Breast epithelium (tissue), 4 donors: ENCODE measurements at places on chromosomes 7 and 10. TPM values are rescaled to one million over a fixed set of nuclear protein-coding genes. Genes with fewer than 3 reads are reported as not detected.

- no peaks in the 10 kb centered on the region for H3K4me1 ChIP-seq
- H3K36me3 ChIP-seq, result no peaks in the 10 kb centered on the region
- peak; percentile 70 for DNase-seq
- peak overlapping the region; percentile 87 for H3K27ac ChIP-seq
- H3K4me3 ChIP-seq, result no peak overlapping the region
These were observed 29.7 kb downstream of the STN1 start for GRCh38 chr10:103888113-103888841.

GRCh38 chr7:155313096-155313495 is 15.4 kb downstream of the INSIG1 start:
- H3K4me1 ChIP-seq, result no peaks in the 10 kb centered on the region
- DNase-seq, result no peak
- H3K27me3 ChIP-seq, result no peaks in the 10 kb centered on the region
- H3K36me3 ChIP-seq, result no peaks in the 10 kb centered on the region

CTNNA3 gene
- total RNA-seq, result 0.33 TPM

DNA sequence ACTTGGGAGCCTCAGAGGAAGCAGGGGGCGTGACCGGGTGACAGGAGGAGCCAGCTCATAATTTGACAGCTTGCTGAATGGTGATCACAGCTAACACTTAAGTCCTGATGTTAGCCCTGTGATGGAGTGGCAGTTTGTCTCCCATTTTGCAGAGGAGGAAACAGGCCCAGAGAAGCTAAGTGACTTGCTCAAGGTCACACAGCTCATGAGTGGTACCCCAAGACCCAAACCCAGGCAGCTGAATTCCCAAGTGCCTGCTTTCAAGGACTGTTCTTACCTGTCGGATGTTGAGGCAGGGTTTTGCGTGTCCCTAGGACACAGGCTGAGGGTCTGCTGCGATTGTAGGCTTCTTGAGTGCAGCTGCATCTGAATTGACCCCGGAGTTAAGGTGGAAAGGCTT is 51.7 kb downstream of the PALD1 start:
- H3K4me1 ChIP-seq, result no peaks in the 10 kb centered on the region
- H3K27ac ChIP-seq, result no peak overlapping the region

NUTM2A gene
- 2.9 TPM for total RNA-seq

CDK14 gene
- 16.3 TPM for total RNA-seq

HKDC1 gene
- total RNA-seq, result 2.0 TPM

DNA sequence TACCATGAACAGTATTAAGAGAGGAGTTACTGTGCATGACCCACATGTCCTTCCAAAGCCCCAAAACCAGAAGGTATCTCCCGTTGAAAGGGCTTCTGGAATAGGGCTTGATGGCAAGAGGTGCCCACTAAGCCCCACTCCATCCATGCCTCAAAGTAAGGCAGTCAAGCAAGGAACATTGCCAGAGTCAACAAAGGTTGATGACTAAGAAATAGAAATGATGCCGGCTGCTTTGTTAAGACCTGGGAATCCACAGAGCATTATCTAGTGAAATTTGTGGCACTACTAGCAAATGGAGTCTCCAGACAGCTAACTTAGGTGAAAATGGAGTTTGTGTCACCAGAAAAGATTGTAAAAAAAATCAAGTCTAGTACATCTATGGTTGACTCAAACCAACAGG is 6.2 kb downstream of the SFR1 start:
- no peaks in the 10 kb centered on the region for H3K4me1 ChIP-seq
- no peak for DNase-seq
- H3K4me3 ChIP-seq, result no peak overlapping the region
- H3K27ac ChIP-seq, result no peak overlapping the region
- no peaks in the 10 kb centered on the region for H3K36me3 ChIP-seq

- H3K27me3 ChIP-seq, result no peaks in the 10 kb centered on the region
- no peaks in the 10 kb centered on the region for H3K36me3 ChIP-seq
- no peaks in the 10 kb centered on the region for H3K4me1 ChIP-seq
- no peak overlapping the region for H3K27ac ChIP-seq
These were observed 71.2 kb downstream of the ALOX5 start for GRCh38 chr10:45444976-45445898.

DNA sequence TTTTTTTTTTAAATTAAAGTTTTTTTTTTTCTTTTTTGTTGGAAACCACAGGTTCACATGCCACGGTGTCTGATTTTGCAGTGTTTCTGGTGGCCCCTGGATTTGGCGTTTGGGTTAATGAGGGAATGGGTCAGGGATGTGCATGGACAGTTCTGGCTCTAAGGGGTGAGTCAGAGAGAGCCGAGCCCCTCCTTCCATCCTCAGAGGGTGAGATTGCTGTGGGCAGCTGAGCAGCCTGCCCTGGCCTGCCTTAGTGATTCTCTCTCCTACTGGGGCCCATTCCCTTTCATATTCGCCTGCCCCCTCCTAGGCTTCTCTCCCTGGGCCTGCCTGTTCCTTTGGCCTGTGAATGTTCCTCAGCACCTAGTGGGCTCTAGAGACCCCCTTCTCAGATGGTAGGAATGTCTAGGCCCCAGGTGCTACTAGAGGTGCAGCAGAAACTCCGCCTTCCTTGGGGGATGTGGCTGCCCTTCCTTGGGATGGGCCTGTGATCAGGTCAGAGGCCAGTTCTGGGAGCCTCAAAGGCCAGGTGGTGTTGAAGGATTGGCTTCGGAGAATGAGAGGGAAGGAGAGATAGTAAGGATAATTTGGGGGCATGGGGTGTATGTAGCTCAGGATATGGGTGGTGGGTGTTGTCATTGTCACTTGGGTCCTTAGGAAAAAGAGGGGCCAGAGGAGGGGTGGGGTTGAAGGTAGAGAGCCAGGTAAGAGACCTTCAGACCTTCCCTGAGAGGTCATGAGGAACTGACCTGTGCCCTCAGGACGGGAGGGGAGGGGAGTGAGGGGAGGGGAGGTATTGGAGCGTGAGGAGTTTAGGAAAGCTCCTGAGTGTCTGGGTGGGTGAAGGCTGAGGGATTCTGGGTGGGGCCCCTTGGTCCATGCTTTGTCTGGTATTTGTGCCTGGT is 19.8 kb downstream of the TSPAN14 start:
- no peak for DNase-seq
- no peaks in the 10 kb centered on the region for H3K4me1 ChIP-seq
- H3K36me3 ChIP-seq, result no peaks in the 10 kb centered on the region
- peak overlapping the region; percentile 57 for H3K27ac ChIP-seq
- H3K4me3 ChIP-seq, result no peak overlapping the region

- H3K4me1 ChIP-seq, result no peaks in the 10 kb centered on the region
- H3K27me3 ChIP-seq, result no peaks in the 10 kb centered on the region
- H3K27ac ChIP-seq, result no peak overlapping the region
- no peaks in the 10 kb centered on the region for H3K36me3 ChIP-seq
- H3K4me3 ChIP-seq, result no peak overlapping the region
- DNase-seq, result no peak
These were observed 12.9 kb downstream of the C10orf67 start for GRCh38 chr10:23331567-23332301.

GRCh38 chr10:48279081-48279751 is 4.7 kb upstream of the FRMPD2 start:
- H3K36me3 ChIP-seq, result no peaks in the 10 kb centered on the region
- no peak overlapping the region for H3K4me3 ChIP-seq
- H3K27me3 ChIP-seq, result no peaks in the 10 kb centered on the region
- DNase-seq, result no peak

VIPR2 gene
- total RNA-seq, result 14.0 TPM

- no peaks in the 10 kb centered on the region for H3K4me1 ChIP-seq
- no peak overlapping the region for H3K4me3 ChIP-seq
- no peaks in the 10 kb centered on the region for H3K27me3 ChIP-seq
- no peak overlapping the region for H3K27ac ChIP-seq
- no peak for DNase-seq
These were observed 843.6 kb downstream of the PCDH15 start for GRCh38 chr10:53957401-53957800.

TDRD1 gene
- total RNA-seq, result under 0.01 TPM

- H3K36me3 ChIP-seq, result no peaks in the 10 kb centered on the region
- H3K4me1 ChIP-seq, result peaks cover 6% of the 10 kb centered on the region
- H3K27ac ChIP-seq, result peak overlapping the region; percentile 84
- DNase-seq, result no peak
- H3K4me3 ChIP-seq, result no peak overlapping the region
These were observed 103.2 kb downstream of the NRBF2 start for GRCh38 chr10:63236113-63236935.

GRCh38 chr10:69426376-69426727 is 9.6 kb upstream of the TACR2 start:
- no peaks in the 10 kb centered on the region for H3K36me3 ChIP-seq
- DNase-seq, result no peak
- no peak overlapping the region for H3K4me3 ChIP-seq
- no peaks in the 10 kb centered on the region for H3K4me1 ChIP-seq
- H3K27ac ChIP-seq, result no peak overlapping the region

- H3K4me3 ChIP-seq, result no peak overlapping the region
- H3K4me1 ChIP-seq, result no peaks in the 10 kb centered on the region
- H3K36me3 ChIP-seq, result no peaks in the 10 kb centered on the region
- no peak overlapping the region for H3K27ac ChIP-seq
- DNase-seq, result no peak
These were observed 19.1 kb downstream of the DENND2A start for GRCh38 chr7:140621401-140622021.

DNA sequence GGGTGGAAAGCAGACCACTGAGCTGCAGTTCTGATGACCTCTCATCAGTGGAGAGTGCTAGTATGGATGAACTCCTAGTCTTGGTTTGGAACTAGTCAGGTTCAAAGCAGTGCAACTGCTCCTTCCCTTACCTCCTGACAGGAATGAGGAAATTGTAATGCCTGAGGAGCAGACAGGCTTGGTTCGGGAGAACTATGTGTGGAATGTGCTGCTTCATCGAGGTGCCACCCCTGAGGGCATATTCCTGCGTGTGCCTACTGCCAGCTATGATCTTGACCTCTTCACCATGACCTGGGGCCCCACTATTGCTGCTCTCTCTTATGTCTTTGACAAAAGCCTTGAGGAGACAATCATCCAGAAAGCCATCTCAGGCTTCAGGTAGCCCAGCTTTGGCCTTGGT is 27.4 kb upstream of the NFKB2 start:
- H3K27me3 ChIP-seq, result no peaks in the 10 kb centered on the region
- H3K27ac ChIP-seq, result peak overlapping the region; percentile 19
- no peaks in the 10 kb centered on the region for H3K4me1 ChIP-seq
- H3K36me3 ChIP-seq, result peaks cover 37% of the 10 kb centered on the region

WEE2 gene
- not detected for total RNA-seq

CRCP gene
- total RNA-seq, result 49.8 TPM

GRCh38 chr10:18238870-18239485 is 98.8 kb downstream of the CACNB2 start:
- no peaks in the 10 kb centered on the region for H3K36me3 ChIP-seq
- H3K4me1 ChIP-seq, result no peaks in the 10 kb centered on the region
- H3K4me3 ChIP-seq, result no peak overlapping the region
- H3K27ac ChIP-seq, result no peak overlapping the region
- no peak for DNase-seq
- H3K27me3 ChIP-seq, result no peaks in the 10 kb centered on the region

GRM8 gene
- not detected for total RNA-seq

- H3K36me3 ChIP-seq, result no peaks in the 10 kb centered on the region
- H3K4me1 ChIP-seq, result no peaks in the 10 kb centered on the region
These were observed 219.8 kb upstream of the GLI3 start for GRCh38 chr7:42456756-42457276.

GRCh38 chr7:32489788-32490126 is 423 bp downstream of the LSM5 start:
- H3K36me3 ChIP-seq, result no peaks in the 10 kb centered on the region
- H3K4me1 ChIP-seq, result no peaks in the 10 kb centered on the region
- no peaks in the 10 kb centered on the region for H3K27me3 ChIP-seq
- peak overlapping the region; percentile 78 for H3K27ac ChIP-seq

GRCh38 chr10:109633846-109634245 is 289.5 kb downstream of the XPNPEP1 start:
- no peaks in the 10 kb centered on the region for H3K4me1 ChIP-seq
- H3K27me3 ChIP-seq, result no peaks in the 10 kb centered on the region
- H3K27ac ChIP-seq, result no peak overlapping the region
- DNase-seq, result no peak

- no peaks in the 10 kb centered on the region for H3K27me3 ChIP-seq
- H3K4me1 ChIP-seq, result no peaks in the 10 kb centered on the region
- no peak for DNase-seq
- no peaks in the 10 kb centered on the region for H3K36me3 ChIP-seq
- no peak overlapping the region for H3K4me3 ChIP-seq
- H3K27ac ChIP-seq, result no peak overlapping the region
These were observed 102.3 kb downstream of the NPSR1 start for GRCh38 chr7:34760271-34760670.

DNA sequence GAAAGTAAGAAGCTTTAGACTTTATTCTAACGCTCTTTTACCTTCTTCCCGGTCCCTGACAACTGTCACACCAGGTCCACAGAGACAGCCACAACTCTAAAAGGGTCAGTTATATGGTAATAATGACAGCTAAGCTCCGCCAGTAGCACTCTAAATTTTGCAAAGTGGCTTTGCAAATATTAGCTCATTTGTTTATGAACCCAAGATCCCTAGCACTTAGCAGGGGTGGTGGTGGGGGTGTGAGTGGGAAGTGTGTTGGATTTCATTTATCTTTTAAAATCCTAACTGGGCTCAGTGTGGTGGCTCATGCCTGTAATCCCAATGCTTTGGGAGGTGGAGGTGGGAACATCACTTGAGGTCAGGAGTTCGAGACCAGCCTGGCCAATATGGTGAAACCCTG is 34.8 kb upstream of the SDK1 start:
- no peak for DNase-seq
- H3K27ac ChIP-seq, result no peak overlapping the region
- H3K27me3 ChIP-seq, result no peaks in the 10 kb centered on the region

AHCYL2 gene
- total RNA-seq, result 21.8 TPM

MRLN gene
- total RNA-seq, result not detected
